ENCODE measurements at places on chromosomes 1 and 21. TPM values are rescaled to one million over a fixed set of nuclear protein-coding genes. Genes with fewer than 3 reads are reported as not detected.

TLCD4 gene
- not detected for total RNA-seq

DDR2 gene
- 0.43 TPM for total RNA-seq

PTPRC gene
- total RNA-seq, result 367 TPM

CBR1 gene
- total RNA-seq, result 34.1 TPM

DNA sequence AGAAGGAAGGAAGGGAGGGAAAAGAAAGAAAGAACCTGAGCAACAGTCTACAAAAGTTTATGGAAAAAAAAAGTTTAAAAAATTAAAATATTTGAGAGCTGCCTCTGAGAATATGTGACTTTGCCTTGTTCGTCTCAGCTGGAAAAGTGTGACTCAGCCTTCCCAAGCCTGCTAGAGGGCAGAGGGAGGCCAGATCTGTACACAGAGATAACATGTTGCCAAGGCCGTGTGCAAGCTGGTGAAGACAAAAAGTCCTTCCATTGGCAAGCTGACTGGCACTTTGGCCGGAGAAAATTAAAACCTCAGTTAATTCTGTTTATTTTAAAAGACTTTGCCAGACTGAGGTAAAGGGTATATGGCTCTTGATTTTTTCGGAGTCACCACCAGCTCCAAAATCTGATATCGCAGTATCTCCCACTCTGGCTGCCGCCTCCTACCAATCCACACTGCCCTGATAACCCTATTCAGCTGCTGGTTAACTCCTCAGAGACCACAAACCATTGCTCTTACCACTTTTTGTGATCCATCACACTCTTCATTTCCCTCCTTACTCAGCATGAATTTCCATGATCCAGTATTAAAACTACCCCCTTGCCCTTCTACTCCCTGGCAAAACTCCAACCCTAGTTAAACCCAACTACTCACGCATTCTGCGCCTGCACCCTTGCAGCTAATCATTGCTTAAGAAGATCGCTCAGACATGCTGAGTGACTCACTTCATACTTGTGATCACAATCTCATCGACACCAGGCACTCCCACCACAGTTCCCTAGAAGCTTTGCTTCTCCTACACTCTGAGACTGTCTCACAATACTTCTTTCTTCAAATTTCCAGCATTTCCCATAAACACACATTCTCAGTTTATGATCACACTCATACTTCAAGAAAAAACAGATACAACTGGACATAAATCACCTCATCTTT is 5.7 kb upstream of the PPP1R15B start:
- DNase-seq, result no peak

DNA sequence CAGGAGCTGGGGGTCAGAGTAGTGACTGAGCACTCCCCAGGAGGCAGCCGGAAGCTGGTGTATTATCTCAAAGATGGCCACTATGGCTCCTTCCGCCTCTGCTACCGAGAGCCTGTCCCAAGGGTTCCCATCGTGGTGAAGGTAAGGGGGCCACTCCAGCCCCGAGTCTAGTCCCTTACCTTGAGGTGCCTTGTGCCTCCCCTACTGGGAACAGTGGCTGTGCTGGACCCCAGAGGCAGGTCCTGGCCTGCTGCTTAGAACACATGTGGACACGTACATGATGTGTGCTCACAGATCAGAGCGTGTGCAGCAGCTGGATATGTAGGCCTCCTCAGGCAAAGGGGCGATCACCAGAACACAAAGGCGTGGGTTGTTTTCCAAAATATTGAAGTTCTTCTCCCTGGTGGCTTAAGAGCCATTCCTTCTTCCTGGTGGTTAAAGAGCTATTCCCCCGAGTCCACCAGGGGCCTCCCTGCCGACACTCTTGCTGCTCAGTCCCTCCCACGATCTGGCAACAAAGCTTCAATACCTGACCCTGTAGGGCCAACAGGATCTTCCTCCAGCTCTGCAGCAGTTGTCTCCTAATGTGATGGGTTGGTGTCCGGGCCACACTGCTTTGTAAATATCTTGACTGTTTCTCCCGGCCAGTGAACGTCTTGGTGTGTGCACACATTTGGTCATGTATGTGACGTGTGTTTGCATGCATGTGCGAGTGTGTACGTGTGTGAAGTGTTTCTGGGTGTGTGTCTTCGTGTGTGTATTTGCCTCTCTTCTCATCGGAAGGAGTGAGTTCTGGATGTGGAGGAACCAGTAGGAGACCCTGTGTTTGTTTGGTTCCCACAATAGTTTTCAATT is 68.4 kb upstream of the TINAGL1 start:
- DNase-seq, result no peak

All from Karpas-422 (cell line).